ENCODE measurements at places on chromosomes 11 and 22.

GRCh38 chr22:38097557-38098409 lies 12.7 kb downstream of the BAIAP2L2 start:
- no peak for DNase-seq

DNA sequence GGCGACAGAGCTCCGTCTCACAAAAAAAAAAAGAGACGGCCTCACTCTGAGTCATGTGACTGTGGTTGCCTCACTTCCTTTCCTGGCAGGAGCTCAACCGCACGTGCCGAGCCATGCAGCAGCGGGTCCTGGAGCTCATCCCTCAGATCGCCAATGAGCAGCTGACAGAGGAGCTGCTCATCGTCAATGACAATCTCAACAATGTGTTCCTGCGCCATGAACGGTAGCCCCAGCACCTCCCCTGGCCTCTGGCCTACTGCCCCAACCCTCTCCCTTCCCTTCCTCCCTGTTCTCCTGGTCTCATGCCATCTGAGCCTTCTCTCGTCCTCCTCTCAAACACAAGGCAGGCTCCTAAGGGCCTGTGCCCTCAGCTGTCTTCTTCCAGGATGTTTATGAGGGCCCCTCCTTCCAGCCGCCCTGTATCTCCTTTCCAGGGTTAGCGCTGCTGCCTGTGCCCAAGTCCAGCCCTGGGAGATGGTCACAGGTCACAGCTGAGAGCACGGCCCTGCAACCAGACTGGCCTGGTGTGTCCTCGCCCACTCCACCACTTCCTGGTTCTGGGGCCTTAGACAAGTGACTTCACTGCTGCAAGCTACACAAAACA lies 30.7 kb downstream of the TOM1 start:
- peak; percentile 36 for DNase-seq

- no peak for DNase-seq
These were observed 18.3 kb downstream of the ADORA2A start for GRCh38 chr22:24445481-24446259.

DNA sequence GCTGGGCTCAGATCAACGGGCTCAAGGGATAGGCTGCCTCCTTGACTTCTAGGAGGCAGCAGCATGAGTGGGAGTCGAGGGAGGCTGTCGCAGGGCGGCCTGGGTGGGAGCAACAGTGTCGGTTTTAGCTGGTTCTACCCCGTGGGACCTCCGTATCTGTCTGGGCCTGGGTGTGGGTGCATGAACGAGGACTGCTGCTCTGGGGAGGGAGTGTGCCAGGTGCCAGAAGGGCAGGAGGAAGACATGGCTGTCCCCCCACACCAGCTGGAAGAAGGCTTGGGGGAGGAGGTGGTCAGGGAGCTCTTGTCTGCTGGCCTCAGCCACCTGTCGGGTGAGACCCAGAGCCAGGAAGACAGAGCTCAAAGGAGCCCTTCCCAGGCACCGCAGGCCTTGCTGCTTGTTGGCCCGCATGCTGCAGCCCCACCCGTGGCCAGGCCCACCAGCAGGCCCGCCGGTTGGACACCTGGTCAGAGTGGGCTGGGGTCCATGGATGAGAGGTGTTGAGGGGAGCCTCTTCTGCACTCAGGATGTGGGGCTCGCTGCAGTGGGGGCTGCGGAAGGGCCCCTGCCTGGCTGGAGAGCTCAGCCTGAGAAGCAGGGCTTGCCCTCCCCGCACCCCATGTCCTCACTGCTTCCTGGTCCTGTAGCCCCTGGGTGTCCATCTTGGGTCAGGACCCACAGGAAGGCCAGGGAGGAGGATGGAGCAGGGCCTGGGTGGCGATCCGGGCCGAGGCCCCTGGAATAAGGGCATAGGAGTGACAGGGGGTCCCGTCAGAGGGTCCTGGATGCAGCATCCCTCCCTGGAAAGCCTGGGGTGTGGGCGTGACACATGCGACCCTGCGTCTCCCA lies 3.4 kb downstream of the CEND1 start:
- DNase-seq, result no peak

GRCh38 chr11:19607656-19608360 lies 104.8 kb upstream of the NAV2 start:
- no peak for DNase-seq

All from activated T-helper 9 cell treated with anti-CD3 and anti-CD28 coated beads, Interleukin-2, amount 50 U/mL, for 16 hours (primary cell).